Right ventricle myocardium inferior (tissue), 1 donor: ENCODE measurements at places on chromosomes 2 and 18. TPM values are rescaled to one million over a fixed set of nuclear protein-coding genes. Genes with fewer than 3 reads are reported as not detected.

CGREF1 gene
- 0.84 TPM for total RNA-seq

CCBE1 gene
- total RNA-seq, result 3.6 TPM

- no peak for DNase-seq
These were observed 61.0 kb downstream of the RPL37A start for GRCh38 chr2:216559625-216560156.

GRCh38 chr18:61530681-61531080, 197.5 kb downstream of the CDH20 start:
- DNase-seq, result no peak

DNA sequence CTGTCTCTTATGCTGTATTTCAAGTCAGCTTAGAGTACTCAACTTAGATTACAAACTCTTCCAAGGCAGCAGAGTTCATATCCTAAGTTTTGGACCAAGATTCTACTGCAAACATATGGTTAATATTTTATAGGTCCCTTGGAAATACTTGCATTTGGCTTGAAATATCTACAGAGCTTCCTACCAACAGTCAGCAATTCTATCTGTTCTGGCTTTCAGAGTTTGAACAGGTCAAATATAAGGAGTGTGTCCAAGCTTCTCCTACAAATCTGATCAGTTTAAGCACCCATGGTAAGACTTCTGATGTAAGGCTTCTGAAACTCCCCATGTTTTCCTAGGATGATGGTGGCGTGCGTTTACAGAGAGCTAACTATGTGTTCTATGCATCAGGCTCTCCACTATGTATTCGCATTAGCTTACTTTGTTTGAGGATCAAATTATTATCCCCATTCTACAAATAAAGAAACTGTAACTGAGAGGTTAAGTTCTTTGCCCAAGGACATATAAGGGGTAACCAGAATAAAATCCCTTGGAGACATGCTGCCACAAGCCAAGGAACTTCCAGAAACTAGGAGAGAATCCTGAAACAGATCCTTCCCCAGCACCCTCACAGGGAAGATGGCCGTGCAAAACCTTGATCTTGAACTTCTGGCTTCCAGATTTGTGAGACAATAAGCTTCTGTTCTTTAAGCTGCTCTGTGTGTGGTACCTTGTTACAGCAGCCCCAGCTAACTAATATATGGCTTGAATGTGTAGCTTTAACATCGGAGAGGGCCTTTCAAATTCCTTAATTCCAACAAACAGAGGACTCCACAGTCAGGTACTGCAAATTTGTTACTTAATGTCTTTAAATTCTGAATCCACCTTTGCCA, 55.1 kb downstream of the ATP8B1 start:
- no peak for DNase-seq

- no peak for DNase-seq
These were observed 34.7 kb downstream of the CFAP53 start for GRCh38 chr18:50231621-50232020.

- DNase-seq, result no peak
These were observed 13.5 kb upstream of the CNOT11 start for GRCh38 chr2:101238930-101239759.

AQP4 gene
- total RNA-seq, result 24.6 TPM
